ENCODE measurements at places on chromosomes 12 and 14. TPM values are rescaled to one million over a fixed set of nuclear protein-coding genes. Genes with fewer than 3 reads are reported as not detected.

The GYS2 gene
- 0.05 TPM for total RNA-seq

The RAD52 gene
- 11.8 TPM for total RNA-seq

The SUPT16H gene
- 216 TPM for total RNA-seq

The KITLG gene
- total RNA-seq = 14.5 TPM

The SSTR1 gene
- total RNA-seq = not detected

The CLEC14A gene
- 21.9 TPM for total RNA-seq

The FIGNL2 gene
- 0.02 TPM for total RNA-seq

The CLEC2A gene
- not detected for total RNA-seq

The GOLT1B gene
- total RNA-seq = 38.8 TPM

The STYK1 gene
- total RNA-seq = not detected

The PLA2G1B gene
- total RNA-seq = not detected

The HOXC4 gene
- total RNA-seq = 4.7 TPM

The TDRD9 gene
- not detected for total RNA-seq

The MIP gene
- not detected for total RNA-seq

The SPX gene
- 3.5 TPM for total RNA-seq

The TMEM30B gene
- total RNA-seq = 6.2 TPM

The KSR2 gene
- total RNA-seq = 0.06 TPM

The PHETA1 gene
- 4.2 TPM for total RNA-seq

The NGB gene
- total RNA-seq = not detected

The MYF6 gene
- total RNA-seq = not detected

The CLEC4D gene
- not detected for total RNA-seq

The TAS2R7 gene
- total RNA-seq = not detected

The KRT85 gene
- not detected for total RNA-seq

The FAM186B gene
- 0.10 TPM for total RNA-seq

The EPYC gene
- not detected for total RNA-seq

The GLIPR1L1 gene
- total RNA-seq = not detected

The AGAP2 gene
- total RNA-seq = 39.7 TPM

The M6PR gene
- 130 TPM for total RNA-seq

The CCDC38 gene
- total RNA-seq = 0.04 TPM

The KRT77 gene
- total RNA-seq = not detected

Data from SJCRH30 (cell line).